ENCODE measurements at places on chromosomes 7 and 10. TPM values are rescaled to one million over a fixed set of nuclear protein-coding genes. Genes with fewer than 3 reads are reported as not detected.
A peak's percentile ranks its signal among the peaks of the same experiment; 100 is the strongest.

Gene SPDYE6
- not detected for total RNA-seq

Gene CTBP2
- total RNA-seq = 76.4 TPM

Gene TACR2
- not detected for total RNA-seq

Gene SLC35B4
- total RNA-seq = 22.7 TPM

- H3K27ac ChIP-seq = no peak overlapping the region
- H3K27me3 ChIP-seq = peaks cover 17% of the 10 kb centered on the region
Measured at GRCh38 chr7:151276666-151277590, 28.4 kb upstream of the SMARCD3 start.

DNA sequence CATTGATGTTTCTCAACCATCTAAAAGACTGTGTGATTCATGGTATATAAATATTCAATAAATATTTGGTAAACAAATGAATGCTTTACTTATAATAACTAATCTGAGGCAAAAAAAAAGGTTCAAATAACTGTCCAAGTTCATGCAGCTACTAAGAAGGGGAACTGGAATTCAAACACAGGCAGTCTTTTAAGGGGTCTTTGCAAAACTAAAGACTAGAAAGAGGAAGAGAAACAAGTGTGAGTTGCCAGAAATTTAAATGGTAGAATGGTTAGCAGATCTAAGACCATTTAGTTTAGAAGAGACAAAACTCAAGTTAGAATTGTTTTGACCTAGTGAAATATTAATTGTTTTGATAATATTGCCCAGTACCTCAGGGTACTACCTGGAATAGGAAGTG lies 642.0 kb upstream of the LRRN3 start:
- H3K4me1 ChIP-seq = no peaks in the 10 kb centered on the region
- no peak for DNase-seq
- no peak overlapping the region for H3K27ac ChIP-seq
- no peak overlapping the region for H3K4me3 ChIP-seq
- no peaks in the 10 kb centered on the region for H3K27me3 ChIP-seq
- H3K36me3 ChIP-seq = no peaks in the 10 kb centered on the region

DNA sequence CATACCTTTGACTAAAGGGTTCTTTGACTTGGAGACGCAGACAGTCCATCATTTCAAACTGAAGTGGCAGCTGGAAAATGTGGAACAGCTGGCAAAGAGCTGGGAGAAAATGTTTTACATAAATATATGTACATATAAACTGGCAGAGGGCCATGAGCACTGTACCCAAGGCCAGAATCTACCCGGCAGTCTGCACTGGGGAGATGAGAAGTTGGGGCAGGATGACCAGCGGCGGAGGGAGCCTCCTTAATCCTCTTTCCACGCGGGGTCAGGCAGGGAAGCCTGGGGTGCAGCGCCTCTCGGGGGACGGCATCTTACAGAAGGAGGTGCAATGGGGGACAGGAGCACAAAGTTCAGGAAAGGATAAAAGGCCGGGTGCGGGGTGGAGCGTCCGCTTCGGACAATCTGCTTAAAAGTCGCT lies 1.3 kb downstream of the GLI3 start:
- no peaks in the 10 kb centered on the region for H3K36me3 ChIP-seq
- peaks cover 5% of the 10 kb centered on the region for H3K4me1 ChIP-seq
- H3K4me3 ChIP-seq = peak overlapping the region; percentile 63
- DNase-seq = no peak
- H3K27me3 ChIP-seq = peaks cover 43% of the 10 kb centered on the region
- H3K27ac ChIP-seq = no peak overlapping the region

DNA sequence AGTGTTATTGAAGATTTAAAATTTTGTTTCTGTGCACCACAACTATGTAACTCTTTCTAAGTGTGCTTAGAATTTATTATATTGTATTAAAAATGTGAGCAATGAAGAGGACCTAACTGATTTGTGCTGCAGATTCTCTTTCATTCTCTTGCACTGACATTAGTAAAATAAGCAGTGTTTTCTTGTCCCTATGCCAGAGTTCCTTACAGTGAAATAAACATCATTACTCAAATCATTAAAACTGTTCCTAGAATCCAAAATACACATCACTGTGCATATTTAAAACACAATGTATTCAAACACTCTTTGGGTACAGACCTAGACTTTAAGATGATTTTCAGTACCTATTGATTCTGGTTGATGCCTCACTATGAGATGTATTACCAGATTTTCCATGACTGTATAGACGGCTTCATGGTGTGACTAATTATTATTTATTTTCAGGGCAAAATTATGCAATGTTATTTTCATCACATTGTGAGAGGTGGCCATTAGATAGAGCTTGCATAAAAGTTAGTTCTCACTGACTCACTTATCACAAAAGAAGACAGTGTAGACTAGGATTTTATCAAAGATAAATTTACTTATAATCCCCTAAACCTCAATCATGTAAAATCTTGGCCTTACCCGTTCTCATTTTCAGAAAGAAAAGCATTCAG lies 93.4 kb downstream of the PTPRZ1 start:
- H3K27ac ChIP-seq = no peak overlapping the region
- no peak overlapping the region for H3K4me3 ChIP-seq
- no peaks in the 10 kb centered on the region for H3K36me3 ChIP-seq
- no peaks in the 10 kb centered on the region for H3K4me1 ChIP-seq

GRCh38 chr10:73494877-73495225 lies 973 bp downstream of the PPP3CB start:
- peak overlapping the region; percentile 82 for H3K27ac ChIP-seq
- DNase-seq = no peak
- peak overlapping the region; percentile 95 for H3K4me3 ChIP-seq
- no peaks in the 10 kb centered on the region for H3K27me3 ChIP-seq
- no peaks in the 10 kb centered on the region for H3K36me3 ChIP-seq
